ENCODE measurements at places on chromosomes 2 and 18.
A peak's percentile ranks its signal among the peaks of the same experiment; 100 is the strongest.

DNA sequence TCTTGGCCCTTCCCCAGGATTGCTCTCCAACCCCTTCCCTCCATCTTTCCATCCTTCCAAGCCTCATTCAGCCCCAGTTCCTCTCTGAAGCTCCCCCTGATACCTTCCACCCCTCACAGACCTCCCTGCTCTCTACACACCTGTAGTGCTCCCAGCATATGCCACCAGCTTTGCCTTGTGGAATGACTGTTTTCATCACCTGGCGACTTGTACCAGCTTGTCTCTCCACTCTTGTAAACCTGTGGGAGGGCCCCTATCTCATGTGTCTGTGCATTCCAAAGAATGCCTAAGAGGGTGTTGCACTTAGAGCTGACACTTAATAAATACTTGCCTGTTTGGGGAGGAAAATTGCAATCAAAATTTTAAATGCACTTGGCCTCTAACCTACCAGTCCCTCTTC is 198.7 kb downstream of the BCL11A start:
- no peaks in the 10 kb centered on the region for H3K36me3 ChIP-seq
- no peaks in the 10 kb centered on the region for H3K27me3 ChIP-seq
- H3K27ac ChIP-seq = no peak overlapping the region
- no peaks in the 10 kb centered on the region for H3K4me1 ChIP-seq
- no peak overlapping the region for H3K4me3 ChIP-seq

- H3K36me3 ChIP-seq = no peaks in the 10 kb centered on the region
- no peak overlapping the region for H3K27ac ChIP-seq
- no peaks in the 10 kb centered on the region for H3K4me1 ChIP-seq
- H3K4me3 ChIP-seq = no peak overlapping the region
Measured at GRCh38 chr2:6578416-6578815, 287.3 kb downstream of the CMPK2 start.

DNA sequence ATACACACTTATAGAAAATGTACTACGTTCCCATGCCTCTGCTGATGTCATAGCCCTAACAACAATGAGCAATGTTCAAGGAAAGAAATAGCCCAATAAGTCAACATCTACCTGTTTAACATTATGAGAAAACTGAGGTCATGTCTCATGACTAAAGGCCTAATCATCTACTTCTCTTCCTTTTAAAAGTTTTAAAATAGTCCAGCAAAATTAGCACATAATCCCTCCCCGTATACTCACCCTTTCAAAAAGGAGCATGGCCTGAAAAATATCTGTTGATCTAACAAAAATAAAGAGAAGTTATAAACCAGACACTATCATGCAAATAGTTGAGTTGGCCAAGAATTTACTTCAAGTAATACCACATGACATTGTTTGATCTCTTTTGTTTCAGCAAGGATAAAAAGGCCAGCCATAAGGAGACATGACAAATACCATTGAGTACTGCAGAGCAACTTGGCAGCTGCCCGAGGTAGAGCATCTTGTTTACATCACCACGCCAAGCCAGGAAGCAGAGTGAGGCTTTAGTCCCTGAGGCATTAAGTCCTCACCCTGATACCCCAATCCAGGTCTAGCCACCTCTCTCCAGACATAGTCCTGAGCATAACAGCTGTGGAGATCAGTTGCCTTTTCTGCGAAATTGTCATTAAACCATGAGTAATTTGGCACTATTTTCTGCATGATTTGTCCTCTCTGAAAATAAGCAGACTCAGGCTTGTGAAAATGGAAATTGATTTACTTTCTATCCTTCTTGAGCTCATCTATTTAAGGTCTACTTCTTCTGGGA is 137.4 kb upstream of the ETAA1 start:
- H3K4me3 ChIP-seq = peak overlapping the region; percentile 66
- H3K36me3 ChIP-seq = no peaks in the 10 kb centered on the region
- no peak for DNase-seq

- no peaks in the 10 kb centered on the region for H3K4me1 ChIP-seq
- H3K4me3 ChIP-seq = no peak overlapping the region
- no peaks in the 10 kb centered on the region for H3K36me3 ChIP-seq
- no peak overlapping the region for H3K27ac ChIP-seq
Measured at GRCh38 chr18:73752965-73753364, 394.7 kb downstream of the FBXO15 start.

GRCh38 chr18:26562568-26562967 is 14.2 kb upstream of the KCTD1 start:
- no peaks in the 10 kb centered on the region for H3K4me1 ChIP-seq
- DNase-seq = no peak
- H3K36me3 ChIP-seq = no peaks in the 10 kb centered on the region
- H3K27ac ChIP-seq = no peak overlapping the region
- no peaks in the 10 kb centered on the region for H3K27me3 ChIP-seq
- no peak overlapping the region for H3K4me3 ChIP-seq

DNA sequence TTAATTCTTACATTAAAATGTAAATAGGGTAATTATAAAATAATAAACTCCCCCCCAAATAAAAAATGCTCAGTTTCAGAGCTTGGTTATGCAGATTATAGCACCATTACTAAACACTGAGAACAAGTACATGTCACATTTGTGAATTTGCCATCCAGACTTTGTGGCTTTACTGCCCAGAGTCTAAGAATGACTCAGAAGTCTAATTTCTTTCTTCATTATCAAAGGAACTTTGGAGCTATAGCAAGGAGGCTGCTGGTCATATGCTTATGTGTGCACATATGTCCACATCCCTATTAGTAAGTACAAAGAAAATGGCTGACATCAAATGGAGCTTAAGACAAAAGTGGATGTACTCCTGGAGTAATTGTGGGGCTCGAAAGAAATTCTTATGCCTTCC is 248.5 kb upstream of the SESTD1 start:
- H3K4me3 ChIP-seq = no peak overlapping the region
- H3K27ac ChIP-seq = no peak overlapping the region
- H3K36me3 ChIP-seq = no peaks in the 10 kb centered on the region
- H3K27me3 ChIP-seq = no peaks in the 10 kb centered on the region
- DNase-seq = no peak

DNA sequence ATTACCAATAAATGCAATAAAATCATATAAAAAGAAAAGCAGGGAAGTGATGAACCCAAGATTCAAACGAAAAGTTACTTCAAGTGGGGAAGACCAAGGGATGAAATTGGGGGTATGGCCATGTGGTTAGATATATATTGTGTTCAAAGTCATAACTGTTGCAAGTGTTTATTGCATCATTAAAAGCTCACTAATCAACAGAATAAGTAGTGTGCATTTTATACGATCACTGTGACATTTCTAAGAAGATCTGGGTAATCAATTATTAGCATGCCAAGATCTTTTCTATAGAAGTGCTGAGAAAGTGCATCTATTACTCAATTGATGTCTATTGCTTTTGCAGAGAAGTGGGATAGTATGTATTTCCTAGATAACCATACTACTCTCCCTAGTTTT is 52.9 kb downstream of the VSNL1 start:
- peaks cover 8% of the 10 kb centered on the region for H3K4me1 ChIP-seq
- no peaks in the 10 kb centered on the region for H3K36me3 ChIP-seq

DNA sequence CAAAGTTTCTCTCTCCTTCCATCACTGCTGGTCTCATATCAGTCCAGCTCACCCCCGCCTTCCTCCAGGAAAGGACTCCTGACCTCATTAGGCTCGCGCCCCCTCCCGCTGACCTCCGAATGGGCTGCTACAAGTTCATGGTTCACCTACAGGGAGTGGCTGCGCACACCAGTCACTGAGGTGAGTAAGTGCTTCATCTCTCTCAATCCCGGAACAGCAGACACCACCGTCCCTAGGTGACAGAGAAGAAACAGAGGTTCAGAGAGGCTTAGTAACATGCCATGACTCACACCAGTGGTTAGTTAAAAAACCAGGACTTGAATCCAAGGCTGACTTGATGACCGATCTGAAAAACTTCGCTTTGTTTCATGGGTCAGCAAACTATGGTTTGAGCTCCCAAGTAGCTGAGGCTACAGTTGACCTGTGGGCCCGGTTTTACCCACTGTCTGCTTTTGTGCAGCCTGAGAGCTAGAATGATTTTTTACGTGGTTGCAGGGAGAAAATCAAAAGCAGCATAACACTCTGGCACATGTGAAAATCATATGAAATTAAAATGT is 42.0 kb downstream of the ZFP36L2 start:
- no peaks in the 10 kb centered on the region for H3K27me3 ChIP-seq
- no peak for DNase-seq
- H3K27ac ChIP-seq = no peak overlapping the region
- H3K4me1 ChIP-seq = peaks cover 4% of the 10 kb centered on the region
- no peak overlapping the region for H3K4me3 ChIP-seq
- no peaks in the 10 kb centered on the region for H3K36me3 ChIP-seq

GRCh38 chr2:28313220-28313784 is 79.4 kb upstream of the FOSL2 start:
- no peak overlapping the region for H3K4me3 ChIP-seq
- H3K36me3 ChIP-seq = no peaks in the 10 kb centered on the region
- H3K27me3 ChIP-seq = no peaks in the 10 kb centered on the region

GRCh38 chr2:238821391-238821790 is 26.5 kb upstream of the TWIST2 start:
- no peak for DNase-seq
- H3K27ac ChIP-seq = no peak overlapping the region
- H3K4me1 ChIP-seq = no peaks in the 10 kb centered on the region
- no peaks in the 10 kb centered on the region for H3K36me3 ChIP-seq
